ENCODE measurements at places on chromosomes 16 and 17.

DNA sequence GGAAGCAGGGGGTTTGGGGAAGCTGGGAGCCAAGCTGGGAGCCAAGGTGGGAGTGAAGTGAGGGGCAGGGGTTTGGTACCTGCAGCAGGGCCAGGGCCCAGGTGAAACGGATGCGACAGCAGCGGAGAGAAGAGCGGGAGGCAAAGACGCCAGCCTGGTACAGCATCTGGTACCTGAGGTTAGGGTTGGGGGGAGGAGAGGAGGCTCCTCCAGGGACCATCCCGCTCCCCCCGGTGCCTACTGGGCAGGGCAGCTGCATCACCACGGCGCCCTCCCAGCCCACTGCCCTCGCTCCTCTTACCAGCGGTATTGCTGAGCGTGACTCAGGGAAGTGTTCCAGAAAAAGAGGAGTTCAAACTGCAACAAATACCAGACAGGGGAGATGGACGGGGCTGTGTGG lies 9.8 kb downstream of the CLN3 start:
- DNase-seq, result no peak

- DNase-seq, result peak; percentile 40
Observed at GRCh38 chr16:85900027-85900792, 1.2 kb downstream of the IRF8 start.

- no peak for DNase-seq
Observed at GRCh38 chr16:88904676-88905365, 38.4 kb upstream of the PABPN1L start.

GRCh38 chr16:68563631-68564381 lies 24.7 kb downstream of the ZFP90 start:
- no peak for DNase-seq

DNA sequence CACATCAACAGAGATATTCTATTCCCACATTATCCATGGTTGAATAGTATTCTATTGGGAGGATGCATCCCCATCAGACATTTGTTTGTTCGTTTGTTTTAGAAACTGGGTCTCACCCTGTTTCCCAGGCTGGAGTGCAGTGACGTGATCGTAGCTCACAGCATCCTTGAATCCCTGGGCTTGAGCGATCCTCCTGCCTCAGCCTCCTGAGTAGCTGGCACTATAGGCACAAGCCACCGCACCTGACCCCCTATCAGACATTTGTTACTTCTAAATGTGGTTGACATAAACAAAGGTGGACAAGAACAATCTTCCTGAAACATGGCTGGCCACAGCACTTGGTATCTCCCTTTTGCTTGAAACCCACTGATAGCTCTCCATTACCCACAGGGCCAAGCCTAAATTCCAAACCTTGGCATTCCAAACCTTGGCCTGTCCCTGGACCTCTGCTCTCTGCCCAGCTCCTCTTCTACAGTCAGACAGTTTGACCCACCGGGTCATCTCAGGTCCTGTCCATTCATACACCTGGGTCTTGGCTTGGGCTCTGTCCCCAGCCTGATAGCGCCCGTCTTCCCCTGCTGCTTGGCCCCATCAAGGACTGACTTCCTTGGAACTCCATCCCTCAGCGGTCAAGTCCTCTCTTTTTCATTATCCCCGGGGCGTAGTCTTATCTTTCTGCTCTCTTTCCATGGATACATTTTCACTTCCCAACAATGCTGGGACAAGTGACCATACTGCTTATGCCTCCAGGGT lies 1.5 kb upstream of the PRR29 start:
- DNase-seq, result no peak

GRCh38 chr16:89350701-89351380 lies 133.3 kb downstream of the ZNF778 start:
- no peak for DNase-seq

DNA sequence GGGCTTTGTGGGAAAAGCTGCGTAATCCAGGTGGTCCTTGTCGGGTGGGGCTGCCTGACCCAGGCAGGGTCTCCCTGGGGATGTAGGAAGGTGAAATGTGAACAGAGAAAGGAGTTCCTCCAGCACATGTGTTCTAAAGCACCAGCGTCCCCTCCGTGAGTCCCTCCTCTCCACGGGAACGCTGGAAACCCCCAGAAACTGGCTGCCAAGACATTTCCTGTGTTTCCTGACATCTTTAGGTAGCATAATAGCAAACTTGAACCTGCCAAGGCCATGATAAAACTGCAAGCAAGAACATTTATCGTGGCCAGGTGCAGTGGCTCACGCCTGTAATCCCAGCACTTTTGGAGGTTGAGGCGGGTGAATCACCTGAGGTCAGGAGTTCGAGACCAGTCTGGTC lies 12.6 kb upstream of the PYDC1 start:
- no peak for DNase-seq

DNA sequence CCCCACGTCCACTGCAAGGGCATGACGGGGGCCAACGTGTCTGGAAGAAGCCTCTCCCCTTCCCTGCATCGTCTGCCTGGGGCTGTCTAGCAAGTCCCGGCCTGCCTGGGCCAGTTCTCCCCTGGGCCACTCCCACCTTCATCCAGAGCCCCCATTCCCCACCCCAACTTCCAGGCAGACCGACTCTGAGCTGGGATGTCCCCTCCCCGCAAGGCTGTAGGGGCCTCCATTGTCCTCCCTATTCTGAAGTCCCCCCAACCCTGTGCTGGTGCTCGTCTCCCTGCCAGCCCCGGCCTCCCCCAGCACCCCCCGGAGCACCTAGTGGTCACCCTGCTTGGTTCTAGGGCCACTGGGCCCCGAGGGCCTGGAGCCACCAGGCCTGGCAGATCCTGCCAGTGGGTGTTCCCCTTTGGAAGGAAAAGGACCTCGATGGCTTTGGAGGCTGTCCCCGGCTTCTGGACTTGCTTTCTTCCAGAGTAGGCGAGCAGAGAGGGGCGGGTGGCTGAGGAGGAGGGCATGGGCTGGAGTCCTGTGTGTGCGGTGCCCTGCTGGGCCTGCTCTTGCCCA lies 4.8 kb downstream of the GLIS2 start:
- no peak for DNase-seq

- peak; percentile 11 for DNase-seq
Observed at GRCh38 chr17:27555339-27555738, 75.6 kb upstream of the LGALS9 start.

GRCh38 chr17:6487251-6488007 lies 43.2 kb downstream of the PIMREG start:
- DNase-seq, result no peak

- no peak for DNase-seq
Observed at GRCh38 chr16:57798953-57799599, 3.2 kb downstream of the KIFC3 start.

- DNase-seq, result no peak
Observed at GRCh38 chr17:42608305-42609181, 631 bp downstream of the RETREG3 start.

DNA sequence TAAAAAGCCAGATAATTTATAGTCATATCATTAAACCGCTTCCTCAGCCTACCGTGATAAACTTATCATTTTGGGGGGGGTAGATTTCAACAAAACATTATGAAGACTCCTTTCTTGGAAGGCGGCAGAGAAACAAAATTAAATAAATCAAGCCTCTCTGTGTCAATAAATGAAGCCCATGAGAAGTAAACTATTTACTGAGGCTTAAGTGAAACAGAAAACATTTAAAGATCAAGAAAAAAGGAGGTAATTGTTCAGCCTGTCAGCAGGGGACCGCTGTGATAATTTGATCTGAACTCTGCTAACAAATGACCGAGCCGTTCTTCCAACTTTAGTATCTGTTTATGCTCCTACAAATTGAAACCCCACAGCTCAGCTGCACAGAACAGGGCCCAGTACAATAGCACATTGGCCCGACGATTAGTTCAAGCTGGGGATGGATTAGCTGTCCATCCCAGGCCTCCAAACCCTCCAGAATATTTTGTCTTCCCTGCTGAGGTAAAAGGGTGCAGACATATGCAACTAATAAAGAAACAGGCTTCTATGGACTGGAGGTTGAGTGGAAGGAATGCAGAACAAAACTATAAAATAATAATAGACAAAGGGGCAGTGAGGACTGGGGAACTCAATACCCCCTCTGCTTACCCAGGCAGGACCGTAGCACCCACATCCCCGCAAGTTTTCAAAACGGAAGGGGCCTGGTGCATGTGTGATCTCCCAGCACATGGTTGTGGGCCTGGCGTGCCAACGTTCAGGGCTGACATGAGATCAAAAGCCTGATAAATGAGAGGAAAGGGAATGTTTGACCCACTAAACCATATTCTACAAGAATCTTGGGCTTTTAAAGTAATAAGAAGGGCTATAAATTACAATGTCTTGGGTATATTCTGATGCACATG lies 298.1 kb upstream of the IRX5 start:
- no peak for DNase-seq

- DNase-seq, result no peak
Observed at GRCh38 chr17:13462146-13462545, 139.6 kb downstream of the HS3ST3A1 start.

GRCh38 chr16:51801635-51802034 lies 650.6 kb upstream of the SALL1 start:
- DNase-seq, result no peak

GRCh38 chr17:51668155-51668962 lies 408.0 kb downstream of the UTP18 start:
- no peak for DNase-seq

DNA sequence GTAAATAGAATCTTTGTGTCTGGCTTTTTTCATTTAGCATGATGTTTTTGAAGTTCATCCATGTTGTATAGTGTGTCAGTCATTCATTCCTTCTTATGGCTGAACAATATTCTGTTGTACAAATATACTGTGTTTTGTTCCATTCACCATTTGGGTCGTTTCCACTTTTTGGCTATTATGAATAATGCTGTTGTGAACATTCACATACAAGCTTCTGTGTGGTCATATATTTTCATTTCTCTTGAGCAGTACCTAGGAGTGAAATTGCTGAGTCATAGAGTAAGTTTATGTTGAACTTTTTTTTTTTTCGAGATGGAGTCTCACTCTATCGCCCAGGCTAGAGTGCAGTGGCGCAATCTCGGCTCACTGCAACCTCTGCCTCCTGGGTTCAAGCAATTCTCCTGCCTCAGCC lies 32.3 kb upstream of the TAOK1 start:
- no peak for DNase-seq

- no peak for DNase-seq
Observed at GRCh38 chr17:39380144-39380543, 21.3 kb downstream of the FBXL20 start.

DNA sequence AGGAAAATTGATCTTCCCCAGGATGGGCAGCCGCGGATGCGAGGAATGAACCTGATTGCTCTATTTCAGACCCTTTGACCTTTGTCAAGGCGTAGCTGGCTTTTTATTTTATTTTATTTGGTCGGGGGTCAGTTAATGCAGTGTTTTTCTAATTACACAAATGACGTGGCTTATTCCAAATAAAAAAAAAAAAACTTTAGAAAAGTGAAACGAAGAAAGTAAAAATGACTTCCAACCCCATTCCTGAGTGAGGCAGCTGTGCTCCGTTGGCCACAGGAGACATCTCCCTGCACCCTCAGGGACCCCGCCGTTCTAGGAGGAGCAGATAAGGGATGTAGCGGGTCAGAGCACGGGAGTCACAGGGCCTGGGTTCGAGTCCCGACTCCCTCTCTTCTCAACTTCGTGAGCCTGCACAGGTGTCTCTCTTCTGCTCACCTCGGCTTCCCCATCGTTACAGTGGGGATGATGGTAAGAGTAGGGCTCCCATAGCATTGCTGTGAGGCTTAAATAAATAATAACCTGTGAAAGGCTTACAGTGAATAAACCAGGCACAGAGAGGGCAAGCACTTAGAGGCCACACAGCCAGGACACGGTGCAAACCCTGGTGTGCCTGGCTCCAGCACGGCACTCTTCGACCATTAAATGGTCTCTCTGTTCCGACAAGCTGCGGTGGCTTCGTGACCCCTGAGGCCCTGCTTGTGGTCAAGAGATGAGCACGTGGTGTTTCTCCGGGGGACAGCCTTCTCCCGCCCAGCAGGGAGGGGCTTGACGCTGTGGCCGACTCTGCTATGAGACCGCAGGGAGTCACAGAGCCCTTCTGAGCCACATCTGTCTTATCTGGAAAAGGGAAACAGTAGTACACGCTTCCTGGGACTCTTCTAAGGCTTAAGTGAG lies 10.2 kb downstream of the FOXF1 start:
- no peak for DNase-seq

- DNase-seq, result no peak
Observed at GRCh38 chr16:3656491-3657468, 2.3 kb downstream of the DNASE1 start.

DNA sequence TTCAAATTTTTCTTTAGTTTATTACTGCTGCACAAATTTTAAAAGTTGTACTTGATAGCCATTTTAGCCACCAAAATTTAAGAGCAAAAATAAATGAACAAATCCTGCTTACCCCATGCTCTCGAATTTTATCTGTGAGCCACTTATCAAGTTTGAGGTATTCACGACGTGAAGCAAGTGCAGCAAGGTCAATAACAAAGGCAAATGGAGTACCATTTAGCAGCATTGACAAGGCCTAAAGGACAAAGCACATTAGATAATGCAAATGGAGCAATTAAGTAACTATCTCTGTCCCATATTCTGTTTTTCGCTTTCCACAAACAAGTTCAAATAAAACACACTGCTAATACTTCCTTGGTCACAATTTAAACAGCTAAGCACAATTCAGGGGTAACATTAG lies 54.7 kb downstream of the CNOT1 start:
- DNase-seq, result no peak

DNA sequence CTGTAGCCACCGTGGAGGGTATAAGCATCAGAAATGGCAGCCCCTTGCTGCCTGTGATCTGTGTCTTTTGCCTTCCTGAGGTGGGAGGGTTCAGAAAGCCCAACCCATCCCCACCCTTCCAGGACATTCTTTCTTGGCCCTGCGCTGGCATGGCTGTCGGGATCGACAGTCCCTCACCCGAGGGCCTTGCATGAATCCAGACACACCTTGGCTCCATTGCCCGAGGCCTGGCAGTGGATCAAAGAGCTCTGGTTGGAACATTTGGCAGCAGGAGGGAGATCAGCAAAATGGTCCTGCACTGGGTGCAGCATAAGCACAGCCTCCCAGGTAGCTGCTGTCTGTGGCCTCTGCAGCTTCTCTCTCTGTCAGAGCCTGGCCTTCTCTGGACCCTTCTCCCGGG lies 246.6 kb upstream of the MAF start:
- DNase-seq, result no peak

GRCh38 chr17:72640415-72641165 lies 451.9 kb downstream of the SLC39A11 start:
- no peak for DNase-seq

DNA sequence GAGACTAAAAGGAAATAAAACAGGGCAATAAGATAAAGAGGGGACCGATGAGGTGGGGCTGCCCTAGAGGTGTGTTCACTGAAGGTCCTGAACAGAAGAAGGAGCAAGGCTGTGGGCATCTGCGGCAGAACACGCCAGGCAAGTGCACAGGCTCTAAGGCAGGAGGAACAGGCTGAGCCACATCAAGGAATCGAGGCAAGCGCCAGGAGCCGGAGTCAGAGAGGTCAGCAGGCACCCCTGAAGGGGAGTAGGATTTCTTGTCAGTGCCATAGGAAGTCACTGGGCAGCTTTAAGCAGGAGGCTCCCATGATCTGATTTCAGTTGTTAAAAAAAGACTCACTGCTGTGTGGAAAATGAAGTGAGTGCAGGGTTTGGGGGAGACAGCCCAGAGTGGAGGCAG lies 186.5 kb downstream of the KATNIP start:
- DNase-seq, result no peak

- DNase-seq, result no peak
Observed at GRCh38 chr16:73951481-73951880, 345.1 kb upstream of the PSMD7 start.
